ENCODE measurements at places on chromosomes 6 and 20. TPM values are rescaled to one million over a fixed set of nuclear protein-coding genes. Genes with fewer than 3 reads are reported as not detected.

The NKAPL gene
- polyA plus RNA-seq: not detected

The PNISR gene
- polyA plus RNA-seq: 68.3 TPM

DNA sequence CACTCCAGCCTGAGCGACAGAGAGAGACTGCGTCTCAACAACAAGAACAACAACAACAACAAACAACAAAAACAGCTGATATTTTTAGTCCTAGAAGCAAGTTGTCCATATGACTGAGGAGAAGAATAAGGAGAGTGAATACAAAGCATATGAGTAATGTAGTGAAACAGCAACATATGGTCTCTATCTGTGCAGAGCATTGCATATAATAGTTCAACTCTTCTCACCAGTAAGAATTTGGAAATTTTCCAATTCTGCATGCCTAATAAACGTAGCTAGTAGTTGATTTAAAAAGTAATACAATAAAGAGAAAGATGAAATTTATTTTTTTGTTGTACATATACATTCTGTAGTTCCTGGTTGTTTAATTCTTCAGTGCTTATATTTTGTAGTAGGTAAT lies 129.7 kb upstream of the FAM83B start:
- DNase-seq: no peak

DNA sequence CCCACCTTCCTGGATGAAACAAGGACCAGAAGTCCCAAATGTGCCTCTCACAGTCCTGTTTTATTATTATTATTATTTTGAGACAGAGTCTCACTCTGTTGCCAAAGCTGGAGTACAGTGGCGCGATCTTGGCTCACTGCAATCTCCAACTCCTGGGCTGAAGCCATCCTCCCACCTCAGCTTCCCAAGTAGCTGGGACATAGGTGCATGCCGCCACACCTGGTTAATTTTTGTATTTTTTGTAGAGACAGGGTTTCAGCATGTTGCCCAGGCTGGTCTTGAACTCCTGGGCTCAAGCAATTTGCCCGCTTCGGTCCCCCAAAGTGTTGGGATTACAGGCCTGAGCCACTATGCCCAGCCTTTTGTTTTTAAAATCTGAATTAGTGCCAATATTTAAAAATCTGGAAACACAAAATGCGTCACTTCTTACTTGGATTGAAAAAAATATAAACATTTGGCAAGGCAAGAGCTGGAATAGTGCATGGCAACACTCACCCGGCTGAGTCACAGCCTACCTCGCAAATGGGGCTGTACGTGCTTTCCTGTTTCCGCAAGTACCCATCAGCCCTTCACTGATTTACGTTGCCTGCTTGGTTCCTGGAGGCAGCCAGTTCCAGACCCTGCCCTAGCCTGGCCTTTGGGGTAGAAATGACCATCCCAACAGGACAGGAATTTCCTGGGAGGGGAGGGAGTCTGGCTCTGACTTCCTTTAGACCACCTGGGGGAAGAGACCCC lies 6.3 kb downstream of the SDCBP2 start:
- no peak for DNase-seq

All from immature natural killer cell (primary cell).